ENCODE measurements at places on chromosomes 3 and 15.

- no peak for DNase-seq
These were observed 73.6 kb downstream of the HMG20A start for GRCh38 chr15:77494073-77494867.

DNA sequence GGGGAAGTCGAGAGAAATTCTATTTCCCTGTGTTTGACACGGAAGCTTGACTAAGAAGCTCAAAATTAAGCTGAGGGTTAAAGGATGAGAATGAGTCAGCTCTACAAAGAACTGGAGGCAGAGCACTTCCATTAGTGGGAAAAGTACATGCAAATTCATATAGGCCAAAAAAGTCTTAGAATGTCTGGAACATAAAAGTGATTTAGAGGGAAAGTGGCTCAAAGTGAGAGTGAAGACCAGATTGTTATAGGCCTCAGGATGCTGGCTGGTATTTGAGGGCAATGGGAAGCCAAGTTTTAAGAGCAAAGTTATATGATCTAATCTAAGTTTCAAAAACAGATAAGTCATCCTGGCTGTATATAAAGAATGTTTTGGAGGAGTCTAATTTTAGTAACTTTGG lies 857.3 kb downstream of the NAALADL2 start:
- DNase-seq: peak; percentile 42

DNA sequence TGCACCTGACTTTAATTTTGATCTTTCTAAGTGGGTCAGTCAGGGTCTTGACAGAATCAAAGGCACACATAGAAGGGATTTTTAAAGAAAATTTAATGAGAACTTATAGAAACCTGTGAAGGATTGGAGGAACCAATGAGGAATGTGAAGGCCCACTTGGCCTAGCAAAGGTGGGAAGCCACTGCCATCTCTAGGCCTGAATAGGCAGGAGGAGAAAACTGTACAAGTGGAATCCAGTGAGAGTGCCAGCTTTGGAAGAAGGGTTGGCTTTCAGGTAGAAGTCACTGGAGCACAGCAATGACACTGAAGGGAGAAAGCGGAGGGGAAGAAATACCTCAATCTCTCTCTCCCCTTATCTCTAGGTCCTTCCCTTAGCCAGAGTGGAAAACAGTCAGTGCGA lies 380.7 kb upstream of the KCNMB2 start:
- no peak for DNase-seq

DNA sequence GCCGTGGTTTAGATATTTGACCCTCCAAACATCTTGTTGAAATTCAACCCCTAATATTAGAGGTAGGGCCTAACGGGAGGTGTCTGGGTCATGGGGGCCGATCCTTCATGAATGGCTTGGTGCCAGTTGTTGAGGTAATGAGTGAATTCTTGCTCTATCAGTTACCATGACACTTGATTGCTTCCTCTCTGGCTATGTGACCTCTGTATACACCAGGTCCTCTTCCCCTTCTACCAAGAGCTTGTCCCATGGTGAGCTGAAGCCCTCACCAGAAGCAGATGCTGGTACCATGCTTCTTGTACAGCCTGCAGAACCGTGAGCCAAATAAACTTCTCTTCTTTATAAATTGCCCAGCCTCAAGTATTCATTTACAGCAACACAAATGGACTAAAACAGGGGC lies 41.8 kb upstream of the TIPARP start:
- no peak for DNase-seq

GRCh38 chr3:87494264-87494663 lies 217.9 kb upstream of the POU1F1 start:
- DNase-seq: no peak

GRCh38 chr15:68786753-68787152 lies 33.9 kb downstream of the ANP32A start:
- no peak for DNase-seq

GRCh38 chr3:25854214-25854613 lies 64.3 kb downstream of the OXSM start:
- DNase-seq: peak; percentile 22

GRCh38 chr3:138914870-138915502 lies 32.0 kb downstream of the FOXL2 start:
- no peak for DNase-seq

DNA sequence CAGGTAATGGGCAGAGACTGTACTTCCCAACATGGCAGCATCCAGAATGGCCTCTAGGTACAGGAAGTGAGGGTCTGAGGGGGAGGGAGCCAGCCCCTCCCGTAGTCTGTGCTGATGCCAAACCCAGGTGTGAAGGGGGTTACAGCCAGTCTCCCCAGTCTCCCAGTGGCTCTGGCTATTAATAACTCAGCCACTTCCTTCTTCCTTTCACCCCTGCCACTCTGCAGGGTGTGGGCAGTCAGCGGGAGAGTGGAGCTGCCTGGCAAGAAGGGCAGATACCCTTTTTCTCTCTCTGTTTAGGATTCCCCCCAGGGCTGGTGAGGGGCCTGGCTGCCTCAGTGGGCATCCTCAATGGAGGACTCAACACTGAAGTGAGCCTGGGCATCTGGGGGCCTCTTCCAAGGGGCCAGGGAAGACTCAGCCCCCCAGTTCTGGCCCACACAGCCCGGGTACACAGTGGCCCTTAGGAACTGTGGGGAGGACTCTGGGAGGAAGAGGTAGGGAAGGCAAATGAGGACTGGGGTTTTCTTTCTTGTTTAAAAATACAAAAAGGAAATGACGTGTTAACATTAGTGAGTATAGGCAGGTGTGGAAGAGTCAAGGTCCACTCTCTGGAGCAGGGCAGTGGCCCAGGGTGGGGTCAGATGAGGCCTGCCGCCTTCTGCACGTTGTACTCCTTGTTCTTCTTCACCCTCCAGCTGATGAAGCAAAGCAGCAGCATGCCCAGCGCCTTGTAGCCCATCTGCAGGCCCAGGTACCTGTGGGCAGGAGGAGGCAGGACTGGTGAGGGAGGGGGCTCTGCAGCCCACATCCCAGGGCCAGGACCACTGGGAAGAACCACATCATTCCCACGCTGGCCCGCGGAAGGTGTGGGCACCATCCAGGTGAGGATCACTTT lies 38.6 kb upstream of the RAB6B start:
- DNase-seq: no peak

DNA sequence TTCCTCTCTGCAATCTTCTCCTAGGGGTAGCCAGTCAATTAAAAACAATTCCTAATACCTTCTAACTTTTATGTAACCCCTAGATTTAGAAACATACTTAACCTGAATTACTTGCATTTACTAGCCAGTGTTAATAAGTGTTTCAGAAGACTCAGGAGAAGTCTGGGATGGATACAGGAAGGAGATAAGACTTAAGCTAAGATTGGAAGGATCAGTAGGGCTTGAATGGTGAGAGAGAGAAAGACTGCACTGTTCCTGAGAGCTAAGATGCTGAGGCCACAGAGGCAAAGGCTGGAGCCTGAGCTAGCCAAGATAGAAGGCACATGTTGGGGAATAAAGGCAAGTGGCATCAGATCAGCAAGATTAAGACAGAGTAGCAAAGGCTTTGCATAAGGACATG lies 30.1 kb upstream of the CADPS start:
- no peak for DNase-seq

GRCh38 chr3:162468791-162469190 lies 972.2 kb downstream of the OTOL1 start:
- no peak for DNase-seq

- DNase-seq: peak; percentile 94
These were observed 12.8 kb upstream of the CSRNP1 start for GRCh38 chr3:39166134-39166710.

- no peak for DNase-seq
These were observed 80.0 kb downstream of the ITPR1 start for GRCh38 chr3:4573153-4573552.

DNA sequence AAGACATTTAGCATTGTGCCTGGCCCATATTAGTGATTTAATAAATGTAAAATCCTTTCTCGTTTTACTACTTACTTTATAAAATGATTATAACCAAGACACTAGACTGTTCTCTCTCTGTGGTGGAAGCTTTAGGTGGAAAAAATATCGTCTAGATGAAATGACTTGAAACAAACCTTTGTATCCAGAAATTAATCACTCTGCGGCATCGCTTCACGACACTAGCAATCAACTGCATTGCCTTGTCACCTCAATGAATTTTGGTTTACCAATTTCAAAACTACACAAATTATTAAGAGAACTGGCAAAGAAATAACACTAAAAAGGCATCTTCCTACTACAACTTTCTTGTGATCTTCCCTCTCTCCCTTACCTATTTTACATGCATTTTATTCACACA lies 627.2 kb upstream of the ROBO1 start:
- DNase-seq: no peak

- peak; percentile 57 for DNase-seq
These were observed 61.7 kb downstream of the TFDP2 start for GRCh38 chr3:142087676-142088075.

DNA sequence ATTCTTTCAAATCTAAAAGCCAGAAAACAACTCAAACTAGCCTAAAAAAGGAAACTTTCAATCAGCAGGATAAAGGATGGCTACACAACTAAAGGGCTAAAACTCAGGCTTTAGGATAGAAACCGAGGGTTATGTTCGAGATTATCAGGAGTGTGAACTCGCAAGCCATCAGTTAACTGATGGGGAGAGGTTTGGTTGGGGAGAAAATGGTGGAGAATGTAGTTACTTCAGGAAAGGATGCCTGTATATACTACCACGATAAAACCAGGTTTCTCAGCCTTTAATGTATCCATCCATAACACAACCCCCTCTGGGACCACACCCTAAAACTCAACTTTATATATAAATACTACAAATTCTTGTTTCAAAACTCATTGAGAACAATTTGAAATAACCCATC lies 22.2 kb downstream of the TRA2B start:
- DNase-seq: no peak

All from fibroblast of skin of left quadriceps (primary cell).